ENCODE measurements at places on chromosomes 5 and 9.

- no peaks in the 10 kb centered on the region for H3K27me3 ChIP-seq
- peaks cover 22% of the 10 kb centered on the region for H3K4me1 ChIP-seq
- no peaks in the 10 kb centered on the region for H3K36me3 ChIP-seq
Observed at GRCh38 chr9:121279776-121280388, 11.9 kb downstream of the GSN start.

- H3K27me3 ChIP-seq: no peaks in the 10 kb centered on the region
- H3K4me3 ChIP-seq: no peak overlapping the region
- no peaks in the 10 kb centered on the region for H3K4me1 ChIP-seq
- no peak overlapping the region for H3K27ac ChIP-seq
- no peaks in the 10 kb centered on the region for H3K36me3 ChIP-seq
Observed at GRCh38 chr5:4361753-4362152, 766.1 kb downstream of the IRX1 start.

DNA sequence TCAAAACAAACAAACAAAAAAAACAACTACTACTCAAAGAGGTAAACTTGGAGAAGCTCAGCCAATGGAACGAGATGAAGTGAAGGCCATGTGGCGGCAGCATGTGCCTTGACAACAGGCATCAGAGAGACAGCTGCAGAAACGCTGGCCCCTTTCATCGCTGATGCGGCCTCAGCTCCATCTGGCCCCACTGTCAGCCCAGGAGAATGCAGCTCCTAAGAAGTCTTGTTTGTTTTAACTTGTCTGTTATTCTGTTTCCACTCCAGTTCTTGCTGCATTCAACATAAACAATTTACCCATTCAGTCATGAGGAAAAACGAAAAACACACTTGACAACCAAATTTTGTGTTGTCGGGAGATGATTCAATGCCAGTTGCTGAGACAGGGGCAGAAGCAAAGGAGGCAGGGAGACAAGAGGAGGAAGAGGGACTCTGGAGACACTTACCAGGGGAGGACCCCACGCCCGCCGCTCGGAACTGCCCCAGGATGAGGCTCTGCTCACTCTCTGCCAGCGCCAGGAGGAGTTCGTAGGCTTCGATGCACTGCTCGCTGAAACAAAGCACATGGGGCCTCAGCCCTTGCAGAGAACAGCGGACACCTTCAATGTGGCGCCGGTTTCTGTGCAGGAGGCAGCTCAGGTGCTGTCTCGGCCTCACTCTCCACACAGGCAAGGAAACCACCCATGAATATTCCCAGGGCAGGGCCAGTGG is 91.2 kb downstream of the DCP2 start:
- DNase-seq: no peak
- no peak overlapping the region for H3K4me3 ChIP-seq
- no peaks in the 10 kb centered on the region for H3K36me3 ChIP-seq

GRCh38 chr9:77987880-77988525 is 43.6 kb downstream of the GNAQ start:
- H3K36me3 ChIP-seq: no peaks in the 10 kb centered on the region
- no peak overlapping the region for H3K27ac ChIP-seq
- H3K27me3 ChIP-seq: no peaks in the 10 kb centered on the region

DNA sequence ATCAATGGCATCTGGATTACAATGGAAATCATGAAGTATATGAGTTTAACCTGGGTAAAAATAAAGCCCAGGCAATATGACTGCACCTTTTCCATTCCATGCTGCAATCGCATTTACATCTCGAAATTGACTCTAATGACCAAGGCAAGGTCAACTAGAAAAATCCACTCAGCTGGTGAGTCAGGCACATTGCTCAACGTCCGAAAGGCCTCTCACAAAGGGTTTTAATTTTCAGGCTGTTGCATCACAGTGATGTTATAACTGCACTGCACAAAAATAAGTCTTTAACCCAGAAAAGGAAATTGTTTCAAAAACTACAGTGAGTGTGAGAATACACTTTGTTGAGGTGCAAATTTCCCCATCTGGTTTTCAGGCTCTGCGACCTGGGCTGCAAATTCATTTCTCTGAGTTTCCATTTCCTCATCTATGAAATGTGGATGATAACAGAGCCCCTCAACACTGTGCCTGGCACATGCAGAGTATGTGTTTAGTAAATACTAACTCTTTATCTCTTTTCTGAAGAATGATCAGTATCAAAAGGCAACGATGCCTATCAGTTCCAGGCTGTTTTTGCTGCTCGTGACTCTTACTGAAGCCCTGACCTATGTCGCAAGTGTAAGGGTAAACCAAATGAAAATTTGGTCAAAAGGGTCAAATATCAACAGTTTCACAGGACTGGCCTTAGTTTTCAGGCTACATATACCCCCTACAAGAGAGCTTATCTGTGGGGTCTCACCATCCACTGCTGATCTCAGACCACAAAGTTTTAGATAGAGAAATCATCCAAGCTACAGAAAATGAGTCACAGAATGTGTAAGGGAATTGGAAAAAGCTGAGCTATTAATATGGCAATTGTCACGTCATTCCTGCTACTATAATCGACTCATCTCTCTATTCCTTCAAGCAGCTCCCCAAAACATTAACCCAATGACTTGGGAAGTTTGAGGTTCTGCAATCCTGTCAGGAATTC is 4.1 kb downstream of the NFIL3 start:
- H3K27me3 ChIP-seq: peaks cover 37% of the 10 kb centered on the region
- H3K27ac ChIP-seq: no peak overlapping the region
- no peak overlapping the region for H3K4me3 ChIP-seq
- no peak for DNase-seq
- H3K4me1 ChIP-seq: peaks cover 35% of the 10 kb centered on the region

DNA sequence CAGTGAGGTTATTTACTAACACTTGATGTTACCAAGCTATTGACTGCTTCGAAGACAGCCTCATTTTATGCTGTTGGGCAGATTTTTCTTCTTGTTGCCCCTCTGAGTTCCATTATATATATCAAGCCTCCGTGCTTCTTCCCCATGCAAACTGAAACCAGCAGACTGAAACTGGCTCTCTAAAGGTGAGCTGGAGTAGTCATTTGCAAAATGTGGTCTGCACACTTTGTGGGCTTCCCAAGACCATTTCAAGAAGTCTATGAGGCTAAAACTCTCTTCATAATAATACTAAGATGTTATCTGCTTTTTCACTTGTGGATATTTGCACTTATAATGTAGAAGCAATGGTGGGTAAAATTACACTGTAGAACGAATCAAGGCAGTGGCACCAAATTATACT is 13.9 kb downstream of the SLC36A1 start:
- H3K4me3 ChIP-seq: no peak overlapping the region
- H3K27me3 ChIP-seq: no peaks in the 10 kb centered on the region
- peaks cover 24% of the 10 kb centered on the region for H3K36me3 ChIP-seq
- H3K27ac ChIP-seq: no peak overlapping the region
- no peaks in the 10 kb centered on the region for H3K4me1 ChIP-seq

DNA sequence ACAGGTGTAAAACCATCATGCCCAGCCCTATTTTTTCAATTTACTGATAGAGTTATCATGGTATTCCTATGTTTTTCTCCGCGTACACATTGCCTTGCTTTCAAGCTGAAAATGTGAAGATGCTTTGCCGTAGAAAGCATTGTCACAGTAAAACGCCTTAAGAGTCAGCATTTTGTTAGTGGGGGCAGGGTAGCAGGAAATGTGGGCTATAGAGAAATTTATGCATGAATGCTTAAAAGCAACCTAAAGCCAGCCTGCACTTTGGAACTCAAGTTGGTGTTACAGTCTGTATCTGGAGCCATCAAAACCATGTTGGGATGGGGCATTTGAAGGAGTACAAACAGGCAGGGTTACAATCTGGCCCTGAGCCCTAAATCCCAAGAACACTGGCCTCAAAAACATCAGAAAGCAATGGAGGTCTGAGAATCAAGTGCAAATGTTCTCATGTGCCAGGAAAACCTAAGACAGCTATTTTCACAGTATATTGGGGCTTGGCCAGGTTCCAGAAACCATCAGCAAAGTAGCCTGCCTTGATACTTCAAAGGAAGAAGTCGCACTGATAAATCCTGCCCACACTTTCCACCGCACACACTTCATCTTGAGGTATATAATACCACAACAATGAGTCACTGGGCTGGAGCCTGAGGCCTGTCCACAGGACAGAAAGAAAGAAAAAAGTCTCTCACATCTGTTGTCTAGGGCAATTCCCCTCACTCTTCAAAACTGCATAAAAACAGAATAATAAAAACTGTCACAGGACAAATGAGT is 313.8 kb downstream of the ENC1 start:
- no peak overlapping the region for H3K4me3 ChIP-seq
- peaks cover 4% of the 10 kb centered on the region for H3K27me3 ChIP-seq
- H3K36me3 ChIP-seq: no peaks in the 10 kb centered on the region

DNA sequence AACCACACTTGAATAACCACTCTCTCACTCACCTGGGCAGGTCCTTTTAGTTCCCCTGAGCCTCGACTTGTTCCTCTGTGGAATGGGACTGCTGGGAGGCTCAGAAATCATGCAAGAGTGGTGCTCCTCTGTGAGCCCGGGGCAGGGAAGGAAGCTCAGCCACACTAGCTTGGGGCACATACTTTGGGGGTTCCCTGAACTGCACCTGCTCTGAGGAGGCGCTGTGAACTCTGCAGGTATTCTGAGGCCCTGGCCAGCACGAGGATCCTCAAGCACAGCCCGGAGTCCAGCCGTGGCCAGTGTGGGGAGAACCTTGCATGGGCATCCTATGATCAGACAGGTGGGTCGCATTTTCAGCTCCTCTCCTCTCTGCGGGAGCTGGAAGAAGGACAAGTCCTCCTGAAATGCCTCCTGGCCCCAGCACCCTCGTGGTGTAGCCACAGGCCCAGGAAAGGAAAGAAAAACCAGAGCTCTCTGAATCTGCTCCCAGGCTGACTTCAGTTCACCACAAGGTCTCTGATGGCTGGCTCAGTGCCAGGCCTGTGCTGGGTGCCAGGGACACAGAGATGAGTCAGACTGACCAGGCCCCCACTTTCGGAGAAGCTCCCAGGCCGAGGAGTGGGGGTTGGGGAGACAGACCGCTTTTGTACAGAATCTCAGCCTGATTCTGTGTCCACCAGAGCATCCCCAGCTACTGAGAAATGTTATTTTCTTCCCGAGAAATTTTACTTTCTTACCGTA is 11.9 kb downstream of the GLIPR2 start:
- H3K4me1 ChIP-seq: peaks cover 82% of the 10 kb centered on the region
- H3K36me3 ChIP-seq: no peaks in the 10 kb centered on the region
- no peaks in the 10 kb centered on the region for H3K27me3 ChIP-seq
- H3K27ac ChIP-seq: no peak overlapping the region
- no peak overlapping the region for H3K4me3 ChIP-seq
- DNase-seq: no peak

GRCh38 chr9:124975131-124975530 is 34.2 kb upstream of the GOLGA1 start:
- H3K4me1 ChIP-seq: no peaks in the 10 kb centered on the region
- peaks cover 2% of the 10 kb centered on the region for H3K36me3 ChIP-seq
- no peak overlapping the region for H3K4me3 ChIP-seq

DNA sequence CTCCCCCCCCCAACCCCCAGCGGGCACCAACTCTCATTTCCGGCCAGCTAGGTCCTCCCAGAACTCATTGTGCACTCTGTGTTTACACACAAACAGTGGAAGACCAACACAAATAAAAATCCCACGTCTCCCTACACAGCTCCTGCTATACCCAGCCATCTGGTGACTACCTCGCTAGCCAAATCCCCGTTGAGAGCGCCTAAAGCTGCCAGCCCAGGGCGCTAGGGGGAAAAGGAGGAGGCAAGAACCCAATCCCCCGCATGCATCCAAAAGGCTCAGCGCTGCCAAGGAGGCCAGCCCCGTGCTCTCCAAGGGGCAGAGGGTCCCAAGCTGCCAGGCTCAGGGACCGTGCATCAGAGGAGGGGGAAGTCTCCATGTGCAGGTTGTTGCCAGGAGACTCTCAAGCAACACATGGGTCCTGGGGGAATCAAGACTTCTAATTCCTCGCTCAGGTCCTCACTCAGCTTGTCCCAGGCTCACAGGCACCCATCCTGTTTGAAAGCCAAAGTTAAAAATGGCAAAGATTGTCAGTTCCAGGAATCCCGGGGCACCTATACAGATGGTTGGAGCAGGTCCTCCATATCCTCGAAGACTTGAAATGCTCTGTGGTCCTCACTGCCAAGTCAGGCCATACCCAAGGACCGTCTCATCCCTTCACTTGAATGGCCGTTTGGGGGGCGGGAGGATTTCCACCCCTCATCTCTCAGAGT is 2.7 kb downstream of the ASTN2 start:
- H3K36me3 ChIP-seq: no peaks in the 10 kb centered on the region
- H3K4me3 ChIP-seq: no peak overlapping the region
- H3K4me1 ChIP-seq: no peaks in the 10 kb centered on the region
- peaks cover 8% of the 10 kb centered on the region for H3K27me3 ChIP-seq
- DNase-seq: no peak

DNA sequence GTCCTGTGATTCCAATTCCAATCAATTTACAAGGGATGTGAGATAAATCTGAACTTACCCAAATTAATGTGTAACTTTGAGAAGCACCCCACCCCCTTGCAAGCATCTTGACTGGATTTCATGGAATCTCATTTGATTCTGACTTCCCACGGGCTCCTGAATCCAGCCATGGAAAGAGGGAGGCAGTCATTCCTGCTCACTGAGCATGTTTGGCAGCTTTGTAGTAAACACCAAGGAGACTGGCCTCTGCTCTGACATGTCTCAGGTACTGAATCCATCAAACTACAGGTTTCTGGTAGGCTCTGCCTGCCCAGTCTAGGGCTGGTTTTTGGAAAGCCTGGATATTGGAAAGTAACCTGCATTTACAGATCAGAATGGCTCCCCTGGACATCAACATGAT is 357.6 kb downstream of the ARHGEF28 start:
- H3K4me1 ChIP-seq: no peaks in the 10 kb centered on the region
- no peak overlapping the region for H3K27ac ChIP-seq
- no peaks in the 10 kb centered on the region for H3K27me3 ChIP-seq
- no peak for DNase-seq

- no peak for DNase-seq
- no peaks in the 10 kb centered on the region for H3K36me3 ChIP-seq
- H3K27me3 ChIP-seq: peaks cover 4% of the 10 kb centered on the region
Observed at GRCh38 chr5:39485079-39485478, 60.3 kb upstream of the DAB2 start.

GRCh38 chr9:13726746-13727145 is 447.3 kb upstream of the MPDZ start:
- H3K27ac ChIP-seq: no peak overlapping the region
- no peaks in the 10 kb centered on the region for H3K4me1 ChIP-seq
- no peak overlapping the region for H3K4me3 ChIP-seq
- no peaks in the 10 kb centered on the region for H3K36me3 ChIP-seq
- DNase-seq: no peak

- no peak overlapping the region for H3K4me3 ChIP-seq
- H3K36me3 ChIP-seq: no peaks in the 10 kb centered on the region
- no peak for DNase-seq
- no peaks in the 10 kb centered on the region for H3K27me3 ChIP-seq
- H3K4me1 ChIP-seq: peaks cover 22% of the 10 kb centered on the region
Observed at GRCh38 chr9:5612185-5612530, 16.7 kb upstream of the RIC1 start.

DNA sequence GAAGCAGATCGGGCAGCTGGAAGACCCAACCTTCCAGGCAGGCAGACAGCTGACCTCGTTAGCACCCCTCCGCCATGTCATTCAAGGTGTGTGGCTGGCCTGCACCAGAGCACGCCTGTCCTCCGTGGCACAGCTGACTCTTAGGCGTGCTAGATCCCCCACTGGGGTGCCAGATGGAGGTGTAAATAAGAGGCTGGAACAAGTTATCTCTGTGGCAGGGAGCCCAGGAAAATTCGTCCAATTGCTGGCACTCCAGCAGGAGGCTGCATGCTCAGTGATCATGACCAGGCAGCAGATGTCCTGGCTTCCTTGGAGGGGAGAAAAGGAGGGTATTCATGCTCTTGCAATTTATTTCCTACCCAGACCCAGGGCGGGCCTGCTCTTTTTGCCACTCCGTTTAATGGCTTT is 7.8 kb upstream of the ALDOB start:
- H3K27ac ChIP-seq: no peak overlapping the region
- DNase-seq: no peak
- H3K4me1 ChIP-seq: peaks cover under 1% of the 10 kb centered on the region
- no peaks in the 10 kb centered on the region for H3K27me3 ChIP-seq
- H3K36me3 ChIP-seq: no peaks in the 10 kb centered on the region
- H3K4me3 ChIP-seq: no peak overlapping the region

All from B cell (primary cell).